ENCODE measurements at places on chromosomes 7 and 10.

DNA sequence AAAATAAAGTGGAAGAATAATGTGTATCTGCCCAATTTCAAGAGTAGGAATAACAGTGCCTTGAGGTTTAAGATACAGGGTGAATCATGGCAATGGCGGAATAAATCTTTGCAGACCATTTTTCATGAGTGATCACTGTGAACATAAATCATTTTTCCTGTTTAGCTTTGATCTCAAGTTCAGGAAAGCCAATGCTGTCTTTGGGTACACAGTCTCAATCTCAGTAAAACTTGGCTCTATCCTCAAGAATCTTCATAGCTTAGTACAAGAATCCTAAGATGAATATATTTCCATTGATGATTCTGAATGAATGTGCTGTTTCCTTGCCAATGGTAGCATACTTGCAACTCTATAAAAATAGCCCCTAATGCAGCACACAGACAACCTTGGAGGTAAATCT lies 6.8 kb downstream of the NAMPT start:
- DNase-seq, result no peak

- DNase-seq, result no peak
Observed at GRCh38 chr10:71605263-71605962, 114.2 kb downstream of the C10orf105 start.

GRCh38 chr10:59562126-59562525 lies 147.5 kb downstream of the SLC16A9 start:
- DNase-seq, result no peak

GRCh38 chr10:62960416-62960815 lies 144.2 kb upstream of the EGR2 start:
- DNase-seq, result no peak

DNA sequence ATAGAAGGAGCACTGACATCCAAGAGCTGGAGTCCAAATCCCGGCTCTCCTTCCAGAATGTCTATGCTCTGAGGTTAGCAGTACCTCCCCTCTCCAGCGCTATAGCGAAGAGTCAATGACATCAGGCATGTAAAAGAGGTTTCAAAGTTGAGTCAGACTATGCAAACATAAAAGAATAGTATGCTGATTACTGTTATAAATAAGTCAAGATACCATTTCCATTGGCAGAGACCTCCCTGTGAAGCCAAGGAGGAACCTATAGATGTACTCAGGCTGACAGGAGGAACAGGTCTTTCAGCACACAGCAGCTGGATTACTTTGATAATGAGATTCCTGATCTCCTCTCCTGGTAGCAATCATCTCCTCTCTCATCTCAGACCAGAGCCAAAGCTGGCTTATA lies 103.9 kb upstream of the EFCAB10 start:
- no peak for DNase-seq

DNA sequence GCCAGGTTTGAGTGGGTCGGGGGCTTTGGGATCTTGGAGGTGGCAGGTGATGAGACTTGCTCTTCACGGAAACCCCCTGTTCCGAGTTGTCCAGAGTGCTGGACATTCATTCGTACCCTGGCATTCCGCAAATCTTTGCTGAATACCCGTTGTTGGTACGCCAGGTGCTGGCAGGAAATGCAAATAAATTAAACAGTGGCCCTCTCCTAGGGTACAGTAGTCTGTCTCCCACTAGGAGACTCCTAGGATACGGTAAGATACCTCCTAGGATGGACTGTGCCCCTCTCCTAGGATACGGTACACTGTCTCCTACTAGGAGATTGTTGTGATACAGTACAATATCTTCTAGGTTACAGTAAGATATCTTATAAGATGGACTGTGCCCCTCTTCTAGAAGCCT lies 544 bp downstream of the SEC23IP start:
- DNase-seq, result no peak

GRCh38 chr10:79207726-79208125 lies 139.0 kb downstream of the ZMIZ1 start:
- DNase-seq, result no peak

DNA sequence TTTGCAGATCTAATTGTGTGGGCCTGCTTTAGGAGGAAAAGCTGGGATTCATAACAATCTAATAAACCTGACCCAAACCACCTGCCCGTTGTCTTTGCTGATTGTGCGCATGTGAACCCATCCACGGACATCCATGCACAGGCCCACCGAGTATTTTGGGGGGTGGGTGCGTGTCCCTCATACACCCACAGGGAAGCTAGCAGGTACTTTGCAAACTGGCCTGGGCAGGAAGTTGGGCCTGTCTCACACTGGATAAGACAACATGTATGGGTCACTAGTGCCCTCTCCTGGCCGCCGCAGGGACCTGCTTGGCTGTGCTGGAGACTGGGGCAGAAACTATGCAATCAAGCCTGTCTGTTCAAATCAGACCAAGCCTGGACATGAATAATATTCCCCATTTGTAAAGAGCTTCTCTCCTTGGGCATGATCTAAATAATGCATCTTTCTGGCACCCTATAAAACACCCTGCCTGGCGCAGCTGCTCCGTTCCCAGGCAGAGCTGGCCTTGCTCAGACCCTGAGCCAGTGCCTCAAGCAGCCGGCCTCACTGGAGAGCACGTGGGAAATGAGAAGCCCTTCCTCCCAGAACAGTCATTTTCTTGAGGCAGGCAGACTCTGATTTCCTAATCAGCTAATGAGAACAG lies 15.8 kb downstream of the ECHDC3 start:
- DNase-seq, result peak; percentile 89

DNA sequence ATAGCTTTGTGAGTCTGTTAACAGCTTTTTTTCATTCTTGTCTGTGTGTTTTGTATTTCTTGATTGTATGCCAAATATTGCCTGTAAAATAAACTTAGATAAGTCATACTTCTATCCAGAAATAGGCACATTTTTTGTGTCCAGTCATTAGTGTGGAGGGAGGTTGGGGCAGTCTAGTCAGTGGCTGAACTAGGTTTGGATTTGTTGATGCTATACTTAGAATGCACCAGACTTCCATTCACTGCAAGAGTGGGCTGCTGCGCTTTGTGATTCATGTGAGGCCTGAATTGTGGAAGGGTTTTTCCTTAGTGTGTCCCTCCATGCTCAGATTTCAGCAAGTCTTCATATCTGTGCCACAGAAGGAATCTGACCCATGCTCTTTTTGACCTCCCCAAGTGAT lies 50.0 kb downstream of the TRUB1 start:
- DNase-seq, result no peak

DNA sequence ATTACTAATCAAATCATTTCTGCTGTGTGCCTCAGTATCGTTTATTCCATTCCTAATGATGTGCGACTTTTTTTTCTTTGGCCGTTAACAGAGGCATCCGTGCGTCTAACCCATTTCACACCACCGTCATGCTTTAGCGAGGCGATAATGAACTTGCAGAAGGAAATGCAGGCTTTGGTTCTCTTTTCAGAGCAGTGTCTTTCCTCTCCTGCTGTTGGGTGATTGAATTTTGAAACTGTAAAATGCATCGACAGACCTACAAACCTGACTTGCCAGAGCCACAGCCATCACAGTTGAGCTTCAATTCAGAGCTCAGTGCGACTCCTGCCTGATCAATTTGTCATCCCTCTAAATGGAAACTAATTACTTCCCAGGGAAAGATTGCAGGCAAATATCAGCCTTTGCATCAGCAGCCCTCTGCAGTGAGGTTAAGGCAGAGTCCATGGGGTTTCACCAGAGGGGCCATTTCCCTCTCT lies 486.0 kb upstream of the GALNT17 start:
- DNase-seq, result no peak

DNA sequence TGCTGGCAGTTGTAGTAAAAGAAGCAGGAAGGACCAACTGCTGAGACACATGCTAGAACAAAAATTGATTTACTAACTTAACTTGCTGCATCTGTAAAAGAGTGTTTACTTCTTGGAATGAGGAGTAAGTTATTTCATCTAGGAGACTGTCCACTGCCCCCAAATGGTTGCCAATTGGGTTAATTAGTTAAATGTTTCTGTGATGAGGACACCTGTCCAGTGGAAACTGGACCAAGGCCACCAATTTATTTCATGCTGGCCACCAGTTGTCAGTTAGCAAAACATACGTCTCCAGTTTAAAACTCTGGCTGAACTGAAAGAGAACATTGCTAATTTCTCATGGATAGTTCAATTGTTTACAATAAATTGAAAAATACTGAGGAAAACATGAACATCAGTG lies 191.7 kb downstream of the PPP1R9A start:
- no peak for DNase-seq

- DNase-seq, result no peak
Observed at GRCh38 chr10:87593702-87594101, 66.0 kb upstream of the PAPSS2 start.

All from germinal center (tissue), 1 donor.